D341Med (cell line): ENCODE measurements at places on chromosomes 1 and 21.

DNA sequence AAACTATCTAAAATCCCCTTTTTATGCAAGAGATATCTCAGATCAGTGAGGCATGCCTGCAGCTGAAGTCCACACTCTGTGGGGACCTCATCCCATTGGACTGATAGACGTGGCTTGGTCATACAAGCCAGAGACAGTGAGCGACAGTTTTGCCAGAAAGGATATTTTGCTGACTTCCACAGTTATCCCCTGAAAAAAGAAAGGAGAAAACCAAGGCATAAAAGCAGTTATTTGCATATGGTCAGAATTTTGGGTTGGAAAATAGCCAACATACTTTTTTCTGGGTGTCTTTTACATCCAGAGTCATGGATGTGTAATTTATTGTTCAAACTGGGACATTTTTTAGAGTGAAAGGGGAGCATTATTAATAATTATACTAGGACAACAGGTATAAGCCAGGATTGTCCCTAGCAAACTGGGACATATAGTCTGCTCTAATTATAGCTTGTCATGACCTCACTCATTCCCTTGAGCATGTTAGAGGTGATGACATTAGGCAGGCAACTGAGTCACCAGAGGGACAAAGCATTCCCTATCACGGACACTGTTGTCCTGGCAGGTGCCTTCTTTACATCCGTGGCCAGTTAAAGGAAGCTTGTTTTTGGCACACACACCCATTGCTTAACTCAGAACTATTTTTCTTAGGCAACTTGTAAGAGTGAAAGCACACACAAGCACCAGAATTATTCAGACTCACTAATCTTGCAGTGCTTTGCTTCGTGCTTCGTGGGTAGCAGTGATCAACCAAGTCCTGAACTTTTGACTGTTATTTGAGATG is 65.5 kb downstream of the PRRX1 start:
- DNase-seq, result no peak

GRCh38 chr21:32842146-32842545 is 70.6 kb upstream of the PAXBP1 start:
- no peak for DNase-seq

DNA sequence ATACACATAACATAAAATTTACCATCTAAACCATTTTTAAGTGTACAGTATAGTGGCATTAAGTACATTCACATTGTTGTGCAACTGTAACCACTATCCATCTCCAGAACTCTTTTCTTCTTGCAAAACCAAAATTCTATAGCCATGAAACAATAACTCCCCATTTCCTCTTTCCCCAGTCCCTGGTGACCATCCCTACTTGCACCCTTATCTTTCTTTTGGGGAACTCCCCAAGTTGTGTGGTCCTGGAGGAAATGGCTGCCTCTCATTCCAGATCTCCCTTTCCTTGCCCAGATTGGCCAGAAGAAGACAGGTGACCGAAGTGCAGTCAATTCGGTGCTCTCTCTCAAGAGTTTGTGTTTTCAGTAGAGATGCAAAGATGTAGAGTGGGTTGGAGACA is 389.6 kb upstream of the C1orf87 start:
- no peak for DNase-seq

DNA sequence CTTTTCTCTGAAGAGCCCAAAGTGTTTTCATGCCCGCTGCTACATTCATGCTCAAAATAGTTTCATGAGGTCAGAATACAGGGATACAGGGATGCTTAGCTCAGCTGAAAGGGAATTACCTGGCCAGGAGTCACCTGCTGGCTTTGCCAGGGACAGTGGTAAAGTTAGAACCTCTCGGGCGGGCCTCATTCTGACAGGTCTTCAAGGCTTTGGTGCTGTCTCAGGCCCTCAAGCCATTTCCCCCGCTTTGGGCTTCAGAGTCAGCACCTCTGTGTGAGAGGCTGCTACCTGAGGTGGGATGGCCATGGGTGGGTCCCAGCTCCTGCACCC is 5.5 kb downstream of the RASSF5 start:
- DNase-seq, result no peak

DNA sequence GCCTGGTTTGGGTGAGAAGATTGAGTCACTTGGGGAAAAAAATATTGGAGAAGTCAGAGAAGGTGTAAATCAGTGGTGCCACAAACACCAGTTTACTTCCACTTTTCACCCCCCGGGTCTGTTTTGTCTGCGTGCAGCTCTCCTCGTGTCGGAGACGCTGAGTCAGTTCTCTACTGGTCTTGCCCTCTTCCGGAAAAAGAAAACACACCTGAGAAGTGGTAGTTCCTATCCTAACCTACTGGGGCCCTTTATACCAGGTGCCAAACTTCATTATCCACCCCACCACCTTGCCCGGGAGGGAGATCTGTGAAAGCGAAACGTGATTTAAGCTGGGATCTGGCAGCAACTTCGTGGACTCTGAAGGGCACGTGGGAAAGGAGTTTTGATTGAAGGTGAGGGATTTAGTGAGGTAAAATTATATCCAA is 855 bp upstream of the IVNS1ABP start:
- DNase-seq, result peak; percentile 37

- no peak for DNase-seq
These were observed 14.4 kb upstream of the CPLANE2 start for GRCh38 chr1:16251381-16251780.

DNA sequence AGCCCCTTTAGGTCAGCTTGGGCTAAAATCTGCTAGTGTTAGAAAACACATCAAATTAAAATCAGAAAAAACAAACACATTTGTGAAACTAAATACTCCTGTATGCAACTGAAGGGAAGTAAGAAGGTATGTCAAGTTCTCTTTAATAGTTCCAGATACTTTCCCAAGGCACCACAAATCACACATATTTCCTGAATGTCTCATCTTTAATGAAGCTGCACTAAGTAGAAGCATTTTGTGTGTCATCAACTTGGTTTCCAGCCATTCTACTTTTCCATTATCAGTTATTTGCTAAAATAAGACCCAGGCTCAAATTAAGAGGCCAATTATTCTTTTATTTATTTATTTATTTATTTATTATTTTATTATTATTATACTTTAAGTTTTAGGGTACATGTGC is 34.7 kb downstream of the CRB1 start:
- no peak for DNase-seq

- no peak for DNase-seq
These were observed 15.4 kb upstream of the PHACTR4 start for GRCh38 chr1:28354121-28354520.

GRCh38 chr1:6634371-6635052 is 9.8 kb downstream of the THAP3 start:
- DNase-seq, result peak; percentile 83

DNA sequence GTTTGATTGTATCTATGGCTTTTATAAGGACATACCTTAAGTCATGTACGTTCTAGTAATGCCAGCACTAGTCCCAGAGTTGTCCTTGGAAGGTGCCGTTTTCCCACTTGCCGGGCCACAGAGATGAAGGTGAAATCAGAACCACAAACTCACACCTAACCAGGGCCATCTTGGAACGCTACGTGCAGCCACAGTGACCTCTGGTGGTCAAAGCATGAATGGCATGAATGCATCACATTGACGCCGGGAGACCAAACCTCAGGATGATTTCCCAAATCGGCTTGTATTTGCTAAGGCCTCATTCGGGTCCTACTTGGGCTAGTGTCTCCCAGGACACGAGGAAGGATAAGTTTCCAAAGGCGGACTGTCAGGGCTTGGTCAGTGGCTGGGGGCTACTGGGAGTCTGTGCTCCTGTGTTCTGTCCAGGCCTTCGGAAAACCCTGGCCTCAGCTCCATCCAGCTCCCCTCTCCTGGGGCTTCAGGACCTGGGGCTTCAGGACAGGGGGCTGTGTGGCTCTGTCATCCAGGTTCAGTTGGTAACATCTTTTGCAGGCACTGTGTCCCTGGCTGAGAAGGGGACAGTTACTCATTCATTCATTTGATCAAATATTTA is 260.5 kb downstream of the PRDM2 start:
- DNase-seq, result peak; percentile 72

DNA sequence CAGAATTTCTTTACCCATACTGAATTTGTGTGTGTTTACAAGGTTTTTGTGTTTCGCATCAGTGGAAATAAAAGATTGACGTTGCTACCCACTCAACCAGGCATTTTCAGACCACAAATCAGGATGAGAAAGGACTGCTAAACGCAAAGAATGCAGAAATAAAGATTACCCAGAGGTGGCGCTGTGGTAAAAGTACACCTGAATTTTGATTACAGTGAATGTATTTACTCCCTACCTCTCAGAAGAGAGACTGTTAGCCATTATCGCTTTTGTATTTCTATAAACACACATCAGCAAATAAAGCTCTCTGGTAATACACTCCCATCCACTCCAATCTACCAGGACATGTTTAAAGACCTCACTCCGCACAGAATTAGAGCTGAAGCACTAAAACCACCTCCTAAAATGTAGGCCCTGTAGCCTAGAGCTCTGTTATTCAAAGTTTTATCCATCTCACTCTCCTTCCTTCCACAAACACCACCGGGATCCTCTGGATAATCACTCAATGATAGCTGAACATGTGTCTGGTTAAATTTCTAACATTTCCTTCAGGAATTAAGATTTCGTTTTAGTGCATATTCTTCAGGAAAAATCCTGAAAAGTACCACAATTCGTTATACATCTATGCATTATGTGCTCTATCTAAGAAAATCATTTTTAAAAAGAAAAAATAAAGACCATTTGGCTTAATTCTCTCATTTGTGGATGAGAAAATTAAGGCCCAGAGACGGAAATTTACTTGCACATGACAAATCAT is 2.5 kb upstream of the LMO4 start:
- DNase-seq, result peak; percentile 33

DNA sequence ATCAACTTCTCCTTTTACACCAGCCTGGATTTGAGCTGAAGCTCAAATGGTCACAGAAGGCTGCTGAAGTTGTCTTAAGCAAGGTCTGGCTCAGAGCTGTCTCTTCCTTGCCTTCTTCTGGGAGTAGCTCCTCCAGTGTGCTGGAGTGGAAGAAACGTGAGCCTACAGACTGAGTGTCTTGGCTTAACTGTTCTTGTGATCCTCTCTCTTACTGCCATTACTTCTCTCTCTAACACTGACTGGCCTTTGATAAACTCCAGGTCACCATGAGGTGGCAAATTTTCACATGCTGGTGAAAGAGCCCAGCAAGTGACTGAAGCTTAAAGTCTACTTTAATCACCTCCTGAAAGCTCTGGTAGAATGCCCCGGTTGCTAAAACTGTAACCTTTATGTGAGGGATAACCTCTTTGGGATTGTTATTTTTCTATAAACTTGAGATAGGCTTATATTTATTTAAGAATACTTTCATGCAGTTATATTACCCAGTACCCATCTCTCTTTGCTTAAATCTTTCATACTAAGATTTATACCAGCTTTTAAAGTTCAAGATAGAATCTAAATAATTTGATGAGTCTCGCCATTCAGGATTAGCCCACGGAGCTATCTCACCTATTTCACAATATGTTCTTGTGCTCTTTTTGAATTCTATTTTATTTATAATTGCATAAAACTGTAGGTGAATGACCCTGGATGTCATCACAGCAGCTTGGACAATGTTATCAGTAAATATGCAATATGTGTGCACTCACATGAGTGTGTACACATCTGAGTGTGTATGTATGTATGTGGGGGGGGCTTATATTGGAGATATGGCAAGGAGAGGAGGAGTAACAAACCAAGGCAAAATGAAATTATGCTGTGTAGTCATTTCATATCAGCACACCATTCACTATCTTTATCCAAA is 924.0 kb downstream of the LTN1 start:
- DNase-seq, result no peak

DNA sequence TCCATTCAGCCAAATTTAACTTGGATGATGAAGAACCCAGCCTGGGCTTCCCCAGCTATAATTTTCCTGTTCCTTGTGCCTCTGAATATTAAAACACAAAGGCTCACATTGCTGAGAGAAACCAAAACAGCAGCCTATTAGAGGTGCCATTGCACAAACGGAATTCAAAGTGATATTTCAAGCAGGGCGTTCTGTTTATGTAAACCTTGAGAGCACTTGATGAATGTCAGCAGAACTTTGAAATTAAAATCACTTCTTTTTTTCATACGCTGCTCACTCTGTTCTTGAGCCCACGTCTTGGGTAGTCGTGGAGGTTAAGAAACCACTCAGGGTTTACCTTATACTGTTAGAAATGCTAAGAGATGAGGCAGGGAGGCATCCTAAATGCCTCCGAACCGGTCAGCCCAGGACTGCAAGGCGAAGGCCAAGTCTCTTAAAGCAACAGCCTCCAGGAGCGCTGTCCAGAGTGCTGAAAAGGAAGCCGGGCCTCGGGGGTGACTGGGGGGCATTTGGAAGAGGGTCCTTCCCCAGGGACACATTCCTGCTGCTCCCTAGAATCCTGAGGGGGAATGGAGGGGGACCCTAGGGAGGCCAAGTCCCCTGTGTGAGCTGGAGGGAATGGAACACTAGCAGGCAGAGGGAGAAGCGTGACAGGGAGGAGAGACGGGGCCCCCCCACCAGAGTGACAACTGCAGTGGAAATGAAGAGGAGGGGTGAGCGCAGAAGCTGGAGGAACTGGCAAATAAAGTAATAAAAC is 154.8 kb upstream of the VAMP3 start:
- no peak for DNase-seq

- DNase-seq, result peak; percentile 93
These were observed at the start of gene THEMIS2 for GRCh38 chr1:27872059-27872801. TSS of gene THEMIS2 (plus strand) at chr1:27872544. CDS start at chr1:27872572, 28 bp downstream.

- DNase-seq, result no peak
These were observed 12.3 kb upstream of the ALPL start for GRCh38 chr1:21496886-21497285.

DNA sequence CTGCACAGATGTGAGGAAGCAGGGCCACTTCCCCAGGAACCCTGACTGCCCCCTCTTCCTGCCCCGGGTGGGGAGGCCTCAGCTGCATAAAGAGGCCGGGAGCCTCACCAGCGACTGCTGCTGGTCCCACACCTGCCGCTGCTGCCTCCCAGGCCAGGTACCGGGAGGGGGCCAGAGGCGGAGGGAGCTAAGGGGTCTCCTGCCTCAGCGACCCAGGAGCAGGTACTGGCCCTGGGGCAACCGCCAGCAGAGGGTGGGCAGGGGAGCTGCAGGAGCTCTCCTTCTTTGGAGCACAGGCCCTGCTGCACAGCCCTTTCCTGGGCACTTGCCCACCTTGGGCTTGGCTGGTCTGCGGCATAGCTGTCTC is 6.8 kb downstream of the GJC2 start:
- DNase-seq, result no peak

DNA sequence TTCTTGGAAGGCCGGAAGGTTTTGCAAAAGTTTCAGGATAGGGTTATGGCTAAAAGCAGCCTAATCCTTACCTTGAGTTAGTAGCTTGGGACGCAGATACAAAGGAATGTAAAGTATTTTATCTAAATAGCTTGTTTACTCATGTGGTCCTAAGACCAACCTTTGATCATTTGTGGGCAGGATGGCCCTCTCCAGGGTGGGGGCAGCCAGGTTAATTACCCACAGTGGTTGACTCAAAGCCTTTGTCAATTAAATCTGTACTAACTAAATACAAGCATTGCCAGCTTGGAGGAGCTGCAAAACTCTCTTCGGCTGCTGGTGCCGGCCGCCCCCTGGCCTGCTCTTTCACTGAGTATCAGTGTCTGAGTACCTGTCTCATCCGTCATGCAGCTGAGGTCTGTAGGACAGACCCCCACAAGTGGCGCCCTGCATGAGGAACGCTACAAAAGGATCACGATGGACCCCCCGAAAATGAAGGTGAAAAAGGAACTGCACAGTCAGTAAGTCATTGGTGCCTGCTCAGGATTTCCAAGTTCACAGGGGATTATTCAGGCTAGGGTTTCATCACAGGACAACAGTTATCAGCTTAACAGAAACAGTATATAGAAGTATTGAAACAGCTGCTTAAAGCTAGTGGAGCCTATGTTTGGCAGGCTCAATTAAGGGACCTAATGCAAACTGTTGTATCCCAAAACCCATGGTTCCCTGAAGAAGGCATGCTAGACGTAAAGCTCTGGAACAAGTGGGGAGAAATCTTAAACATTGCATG is 212.5 kb upstream of the MAP1LC3C start:
- no peak for DNase-seq

GRCh38 chr1:16321176-16321867 is 31.0 kb downstream of the FBXO42 start:
- no peak for DNase-seq
